Coronary artery (tissue), 2 donors: ENCODE measurements at places on chromosomes 3 and 15.

GRCh38 chr3:54557538-54558428 is 370.1 kb downstream of the LRTM1 start:
- DNase-seq = no peak

GRCh38 chr3:29141197-29141917 is 139.5 kb upstream of the RBMS3 start:
- no peak for DNase-seq

DNA sequence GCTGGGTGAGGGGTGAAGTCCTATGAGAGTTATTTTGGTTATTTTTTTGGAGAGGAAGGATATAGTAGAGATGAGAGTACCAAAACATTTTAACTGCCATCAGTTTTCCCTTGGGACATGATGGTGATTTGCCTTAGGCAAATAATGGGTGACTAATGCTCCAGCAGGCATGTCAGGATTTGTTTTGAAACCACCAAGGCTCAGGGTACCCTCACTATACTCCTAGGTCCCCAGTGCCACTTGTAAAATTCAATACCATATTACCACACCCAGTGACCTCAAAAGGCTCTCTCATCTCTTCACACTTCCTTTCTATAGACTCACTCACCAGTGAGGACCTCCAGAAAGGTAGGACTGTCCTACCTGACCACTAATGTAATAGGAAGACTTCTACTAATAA is 83.6 kb downstream of the WDR72 start:
- no peak for DNase-seq

DNA sequence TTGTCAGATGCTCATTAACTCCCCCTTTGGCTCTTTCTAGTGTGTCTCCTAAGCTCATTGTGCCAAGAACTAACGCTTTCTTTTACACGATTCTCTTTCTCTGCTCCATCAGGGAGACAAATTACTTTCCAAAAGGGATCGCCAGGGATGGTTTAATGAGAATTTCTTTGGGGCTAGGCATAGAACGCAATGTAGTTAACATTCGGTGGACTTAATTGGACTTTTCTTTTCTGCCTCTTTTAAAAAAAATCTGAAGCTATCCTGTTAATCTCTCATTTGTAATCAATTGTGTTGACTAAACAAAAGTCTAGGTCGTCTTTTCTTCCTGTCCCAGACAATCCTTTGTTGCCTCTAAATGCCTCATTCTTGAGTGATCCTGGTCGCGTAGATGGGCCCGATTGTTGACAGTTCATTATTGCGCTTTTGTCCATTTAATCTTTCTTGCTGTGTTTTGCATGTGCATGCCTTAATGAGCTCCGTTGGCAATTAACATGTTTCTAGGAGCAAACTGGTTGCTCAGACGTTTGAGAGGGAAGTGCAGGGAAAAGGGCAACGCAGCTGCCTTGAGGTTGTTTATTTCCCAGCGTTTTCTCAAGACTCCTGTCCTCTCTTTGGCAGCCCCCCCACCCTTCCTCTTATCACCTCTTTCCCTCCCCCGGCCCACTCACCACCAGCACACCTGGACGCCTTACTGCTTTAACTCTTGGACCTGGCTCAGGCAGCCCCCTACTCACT is 7.8 kb downstream of the FEZF2 start:
- DNase-seq = no peak

GRCh38 chr3:130517602-130518001 is 625 bp downstream of the COL6A6 start:
- no peak for DNase-seq

DNA sequence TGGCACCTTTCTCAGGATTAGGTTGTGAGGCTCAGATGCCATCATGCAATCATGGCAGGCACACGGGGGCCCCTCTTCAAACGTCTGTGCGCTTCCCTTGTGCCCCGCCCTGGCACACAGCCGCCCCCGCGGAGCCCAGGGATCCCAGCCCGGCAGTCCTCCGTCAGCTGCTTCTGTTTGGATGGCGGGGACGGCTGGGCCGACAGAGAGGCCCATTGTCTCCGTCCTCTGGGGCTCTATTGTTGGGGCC is 849 bp upstream of the HDAC11 start:
- DNase-seq = no peak
